RKO (cell line): ENCODE measurements at places on chromosomes 7 and 10.

DNA sequence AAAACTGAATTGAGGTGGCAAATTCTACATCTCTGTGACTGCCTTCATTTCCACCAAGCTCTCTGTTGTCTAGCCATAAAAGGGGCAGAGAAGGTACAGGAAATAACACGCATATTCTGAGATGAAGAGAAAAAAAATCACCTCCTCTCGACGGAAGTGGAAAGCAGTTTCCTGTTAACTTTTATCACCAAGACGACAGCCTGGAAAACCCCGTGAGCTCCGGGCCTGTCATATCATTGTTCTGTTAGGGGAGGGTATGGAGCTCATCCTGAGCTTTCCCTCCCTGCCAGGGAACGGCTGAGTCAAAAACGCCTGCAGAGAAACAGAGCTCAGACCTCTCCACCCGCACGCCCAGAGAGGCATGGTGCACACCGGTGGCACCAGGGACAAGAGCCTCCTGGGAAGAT is 200.3 kb downstream of the PRPF18 start:
- DNase-seq = no peak

DNA sequence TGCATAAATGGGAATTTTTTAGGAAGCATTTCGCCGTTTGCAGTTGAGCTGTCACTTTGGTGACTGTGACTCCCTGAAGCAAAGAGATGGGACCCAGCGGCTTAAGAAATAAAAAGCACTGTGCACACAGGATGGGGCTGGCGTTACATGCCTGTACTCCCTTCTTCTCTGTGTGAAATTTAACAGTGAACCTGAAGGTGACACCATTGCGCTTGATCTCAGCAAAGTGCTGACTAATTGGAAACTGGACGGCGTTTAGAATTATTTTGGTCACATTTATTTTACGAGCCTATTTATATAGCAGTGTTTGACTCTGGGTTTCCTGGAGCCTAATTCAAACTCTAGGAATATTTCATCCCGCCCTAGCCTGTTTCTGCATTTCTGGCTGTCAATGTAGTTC is 146.2 kb downstream of the PAXIP1 start:
- DNase-seq = no peak

DNA sequence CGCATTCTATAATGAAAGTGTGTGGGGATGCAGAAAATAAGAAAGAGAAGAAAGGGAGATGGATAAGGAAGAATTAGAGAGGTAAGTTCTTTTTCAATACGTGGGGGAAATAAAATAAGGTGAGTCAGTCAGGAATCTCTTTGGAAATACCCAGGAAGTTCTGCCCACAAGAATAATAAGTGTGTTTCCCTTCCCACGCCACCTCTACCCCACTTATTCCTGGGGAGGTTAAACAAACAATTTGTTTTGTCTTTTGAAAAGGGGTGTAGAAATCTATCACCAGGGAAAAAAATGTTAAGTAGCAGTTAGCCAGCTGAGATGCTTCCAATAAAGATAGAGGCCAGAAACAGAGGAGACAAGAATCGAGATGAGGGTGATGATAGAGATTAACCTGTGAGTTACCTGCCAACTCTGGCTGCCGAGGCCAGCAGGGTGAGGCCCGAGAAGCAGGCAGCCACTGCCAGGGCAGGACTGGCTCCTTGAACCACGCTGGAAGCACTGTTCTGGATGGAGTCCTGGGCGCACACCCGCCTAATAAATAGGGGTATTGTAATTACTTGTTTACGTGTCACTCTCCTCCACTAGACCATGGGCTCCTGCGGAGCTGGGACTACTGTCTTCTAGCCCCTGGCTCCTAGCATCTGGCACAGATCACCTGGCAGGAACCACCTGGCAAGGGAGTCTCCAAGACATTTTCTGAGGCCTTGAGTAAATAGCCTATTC is 191.3 kb downstream of the FGFR2 start:
- no peak for DNase-seq

DNA sequence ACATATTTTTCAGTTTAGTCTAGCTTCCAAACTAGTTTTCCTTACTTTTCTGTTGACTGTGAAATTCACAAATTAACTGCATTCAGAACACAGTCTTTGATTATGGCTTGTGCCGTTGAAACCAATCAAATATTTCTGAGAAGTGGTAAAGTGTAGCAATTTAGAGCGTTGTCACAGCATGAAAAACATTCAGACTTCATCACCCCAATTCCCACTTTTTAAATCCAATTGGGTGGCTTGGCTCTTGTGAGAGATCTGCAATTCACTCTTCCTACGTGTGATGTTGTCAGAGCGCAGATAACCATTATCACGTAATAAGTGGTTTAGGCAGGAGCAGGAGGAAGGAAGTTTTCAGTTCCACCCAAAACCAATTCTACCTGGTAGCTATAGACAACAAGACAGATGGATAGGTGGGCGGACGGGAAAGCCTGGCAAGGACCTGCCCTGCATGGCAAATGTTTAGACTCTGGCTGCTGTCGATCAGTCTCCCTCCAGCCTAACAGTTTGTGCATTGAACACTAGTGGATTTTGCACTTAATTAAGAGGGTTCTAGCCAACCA is 8.9 kb downstream of the COBL start:
- DNase-seq = no peak

GRCh38 chr10:71396711-71397295 is at the start of gene CDH23:
CDH23 (plus strand) TSS chr10:71396920; CDS start chr10:71439832, 42,912 bp downstream.
- DNase-seq = no peak

- no peak for DNase-seq
Measured at GRCh38 chr7:12719981-12720865, 32.8 kb downstream of the ARL4A start.

- no peak for DNase-seq
Measured at GRCh38 chr7:114295522-114295921, 119.1 kb upstream of the FOXP2 start.
